ENCODE measurements at places on chromosomes 13 and 19. TPM values are rescaled to one million over a fixed set of nuclear protein-coding genes. Genes with fewer than 3 reads are reported as not detected.

CYP2A7 gene
- 0.78 TPM for total RNA-seq

INSL3 gene
- total RNA-seq, result not detected

CSNK1A1L gene
- not detected for total RNA-seq

ONECUT3 gene
- total RNA-seq, result not detected

KLHL1 gene
- total RNA-seq, result 106 TPM

ZNF763 gene
- total RNA-seq, result 6.7 TPM

Data from occipital lobe (tissue), 3 donors.